Panc1 (cell line): ENCODE measurements at places on chromosomes 16 and 17.

DNA sequence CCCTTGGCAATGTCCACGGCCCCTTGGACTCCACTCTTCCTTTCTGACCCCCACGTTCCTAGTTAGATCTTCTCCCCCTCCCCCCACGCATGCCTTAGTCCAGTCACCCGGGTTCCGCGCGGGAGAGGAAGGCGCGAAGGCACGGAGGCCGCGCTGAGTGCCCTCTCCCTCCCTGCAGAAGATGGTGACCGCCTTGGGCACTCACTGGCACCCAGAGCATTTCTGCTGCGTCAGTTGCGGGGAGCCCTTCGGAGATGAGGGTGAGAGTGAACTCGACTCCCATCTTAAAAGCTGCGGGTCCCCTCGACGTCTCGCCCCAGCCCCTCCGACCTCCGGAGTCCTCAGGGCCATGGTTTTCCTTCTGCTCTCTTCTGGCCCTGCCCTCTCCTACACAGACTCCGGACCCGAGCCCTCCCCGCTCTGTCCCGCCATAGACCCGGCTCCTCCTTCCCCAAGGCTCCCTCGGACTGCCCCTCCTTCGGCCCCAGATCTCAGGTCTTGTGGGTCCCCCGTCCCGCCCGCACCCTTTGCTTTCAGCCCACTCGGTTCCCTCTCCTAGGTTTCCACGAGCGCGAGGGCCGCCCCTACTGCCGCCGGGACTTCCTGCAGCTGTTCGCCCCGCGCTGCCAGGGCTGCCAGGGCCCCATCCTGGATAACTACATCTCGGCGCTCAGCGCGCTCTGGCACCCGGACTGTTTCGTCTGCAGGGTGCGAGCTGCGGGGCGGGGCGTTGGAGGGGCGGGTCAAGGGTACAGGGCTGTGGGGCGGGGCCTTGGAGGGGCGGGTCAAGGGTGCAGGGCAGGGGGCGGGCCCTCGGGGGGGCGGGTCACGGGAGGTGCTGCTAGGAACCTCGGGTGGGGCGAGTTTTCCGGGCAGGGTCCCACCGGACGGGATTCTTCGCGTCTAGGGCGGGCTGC, 4.6 kb downstream of the TGFB1I1 start:
- DNase-seq, result no peak

DNA sequence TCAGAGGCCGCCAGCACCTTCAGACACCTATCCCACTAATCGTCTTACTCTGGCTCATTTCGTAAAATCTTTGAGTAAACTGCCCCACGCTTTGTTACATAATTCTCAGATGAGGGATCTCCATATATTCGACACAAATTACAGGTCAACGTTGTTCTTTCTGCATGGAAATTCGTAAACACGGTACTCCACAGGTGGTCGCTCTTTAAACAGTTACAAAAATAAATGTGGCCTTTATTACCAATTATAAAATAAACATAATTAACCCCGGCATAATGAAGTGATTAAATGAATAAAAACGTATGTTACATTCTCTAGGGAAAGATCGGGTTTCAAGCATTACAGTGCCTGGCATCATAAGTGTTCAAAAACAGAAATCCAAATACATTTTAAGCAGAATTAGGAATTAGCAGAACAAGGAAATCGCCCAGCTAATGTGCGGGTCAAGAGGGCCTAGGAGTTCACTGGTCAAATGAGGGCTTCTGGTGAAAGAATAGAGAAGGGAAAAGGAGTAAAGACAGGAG, 943 bp upstream of the PIP4K2B start:
- DNase-seq, result no peak

DNA sequence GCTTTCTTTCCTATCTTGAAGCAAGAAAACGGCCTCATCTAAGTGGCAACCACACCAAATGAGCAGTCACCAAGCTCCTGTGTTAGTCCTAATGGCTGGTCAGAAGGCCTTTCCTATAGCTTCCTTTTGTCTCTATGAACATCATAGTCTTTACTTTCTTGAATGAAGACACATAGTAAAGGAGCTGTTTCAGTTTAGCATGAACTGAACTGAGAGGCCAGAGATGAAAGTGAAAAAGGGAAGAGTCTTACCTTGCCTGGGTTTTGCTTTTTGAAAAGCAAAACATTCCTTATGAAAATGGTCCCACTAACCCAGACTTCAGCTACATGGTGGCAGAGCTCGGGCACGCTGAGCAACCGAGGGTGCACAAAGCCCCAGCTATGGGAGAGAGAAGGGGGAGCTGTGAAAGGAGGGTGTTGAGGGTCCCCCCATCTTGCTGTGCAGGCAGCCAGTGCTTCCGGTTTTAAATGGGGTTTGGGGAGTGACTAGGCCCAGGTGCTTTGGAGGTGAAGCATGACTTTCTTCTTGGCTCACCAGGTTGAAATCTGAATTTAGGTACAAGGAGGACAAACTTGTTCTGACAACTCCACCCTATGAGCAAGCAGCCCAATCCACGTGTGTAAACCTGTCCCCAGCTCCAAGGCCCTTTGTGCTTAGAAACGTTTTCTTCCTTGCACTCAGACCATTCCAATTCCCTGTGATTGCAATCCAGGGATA, 9.1 kb upstream of the PSMC3IP start:
- no peak for DNase-seq

DNA sequence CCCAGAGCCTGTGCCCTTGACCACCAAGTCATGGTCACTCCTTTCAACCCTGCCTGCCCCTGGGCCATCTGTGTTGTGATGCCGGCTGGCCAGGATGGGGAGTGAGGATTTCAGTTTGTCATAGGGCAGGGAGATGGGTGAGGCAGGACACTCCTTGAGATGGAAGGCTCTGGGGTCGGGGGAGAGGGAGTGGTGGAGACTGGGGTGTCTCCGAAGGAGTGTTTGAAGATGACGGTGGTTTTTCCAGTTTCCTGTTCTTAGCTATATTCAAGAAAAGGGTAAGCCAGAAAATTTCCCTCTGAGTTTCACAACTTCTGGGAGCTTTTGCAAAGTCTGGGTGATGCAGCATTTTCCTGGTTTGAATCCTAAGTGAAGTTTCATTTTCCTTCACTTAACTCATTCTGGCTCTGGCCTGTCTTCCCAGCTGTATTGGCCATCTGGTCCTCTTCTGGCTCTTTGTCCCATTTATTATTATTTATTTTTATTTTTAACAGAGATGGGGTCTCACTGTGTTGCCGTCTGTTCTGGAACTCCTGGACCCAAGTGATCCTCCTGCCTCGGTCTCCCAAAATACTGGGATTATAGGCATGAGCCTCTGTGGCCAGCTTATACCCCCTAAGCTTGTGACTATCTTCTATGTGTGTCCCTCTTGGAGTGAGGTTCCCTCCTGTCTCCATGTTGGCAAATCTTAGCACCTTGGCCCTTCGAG, 27.7 kb downstream of the ABCC1 start:
- no peak for DNase-seq

- DNase-seq, result no peak
Measured at GRCh38 chr17:62690168-62690897, 62.9 kb downstream of the MRC2 start.

GRCh38 chr17:57459286-57459915, 203.1 kb downstream of the MSI2 start:
- peak; percentile 73 for DNase-seq

DNA sequence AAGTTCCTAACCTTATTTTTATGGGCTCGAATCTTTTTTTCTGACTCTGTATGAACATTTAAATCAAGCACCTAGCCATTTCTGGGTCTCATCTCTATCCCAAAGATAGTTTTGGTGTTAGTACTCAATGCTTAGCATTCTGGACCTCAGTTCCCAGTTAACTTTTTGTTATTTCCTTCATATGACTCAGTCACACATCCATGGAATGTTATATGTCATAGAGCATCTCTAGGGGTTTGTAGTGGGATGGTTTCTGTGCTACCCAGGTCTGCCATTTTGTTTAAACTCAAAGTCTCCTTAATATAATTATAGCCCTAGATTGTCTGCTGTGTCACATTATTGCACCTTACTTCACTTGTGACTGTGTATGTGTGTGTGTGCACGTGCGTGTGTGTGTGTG, 90.1 kb downstream of the EFCAB13 start:
- DNase-seq, result no peak

DNA sequence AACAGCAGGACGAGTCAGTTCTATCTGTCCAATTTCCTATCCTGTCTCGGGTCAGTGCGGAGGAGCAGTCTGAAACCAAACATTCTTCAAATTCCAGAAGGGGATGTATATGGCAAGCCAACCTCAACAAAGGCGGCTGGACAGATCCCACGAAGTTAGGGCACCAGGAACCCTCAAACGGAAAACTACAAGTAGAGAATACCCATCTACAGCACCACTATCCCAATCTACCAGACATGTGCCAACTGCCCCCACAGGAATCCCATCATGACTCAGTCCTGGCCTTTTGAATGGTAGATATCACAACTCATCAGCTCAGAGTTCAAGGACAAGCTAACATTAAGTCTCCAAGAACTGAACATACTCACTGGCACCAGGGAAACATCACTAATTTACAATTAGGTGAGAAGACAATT, 2.3 kb downstream of the NAT9 start:
- DNase-seq, result no peak

DNA sequence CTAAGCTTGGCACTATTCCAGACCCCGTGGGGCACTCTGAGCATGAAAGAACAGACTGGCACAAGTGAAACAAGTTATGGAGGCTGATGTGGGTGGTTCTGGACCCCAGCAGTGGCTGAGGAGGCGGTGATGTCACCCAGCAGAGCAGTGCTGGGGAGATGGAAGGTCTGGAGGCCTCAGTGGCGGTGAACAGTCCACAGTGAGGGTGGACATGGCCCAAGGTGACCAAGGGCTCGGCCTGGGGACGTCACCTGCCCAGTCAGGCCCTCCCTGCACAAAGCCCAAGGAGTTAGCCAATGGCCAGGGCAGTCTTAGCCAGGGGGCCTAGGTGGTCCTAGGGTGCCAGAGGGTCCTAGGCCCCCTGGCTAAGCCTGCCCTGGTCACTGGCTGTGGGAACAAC, 24.5 kb downstream of the SMPD3 start:
- no peak for DNase-seq

DNA sequence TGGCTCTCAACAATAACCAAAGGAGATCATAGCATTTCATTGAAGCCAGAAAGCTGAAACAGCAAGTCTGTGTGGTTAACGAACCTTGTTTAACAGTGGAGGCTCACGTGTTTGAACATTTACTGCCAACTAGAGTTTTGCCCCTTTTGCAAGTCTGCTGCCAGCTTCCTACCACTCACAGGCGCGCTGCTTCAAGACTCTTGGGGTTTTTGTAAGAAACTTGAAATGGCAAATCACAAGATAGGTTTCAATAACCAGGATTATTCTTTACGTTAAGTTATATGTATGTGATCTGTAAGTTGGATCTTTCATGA, 1.2 kb downstream of the SNTB2 start:
- no peak for DNase-seq

DNA sequence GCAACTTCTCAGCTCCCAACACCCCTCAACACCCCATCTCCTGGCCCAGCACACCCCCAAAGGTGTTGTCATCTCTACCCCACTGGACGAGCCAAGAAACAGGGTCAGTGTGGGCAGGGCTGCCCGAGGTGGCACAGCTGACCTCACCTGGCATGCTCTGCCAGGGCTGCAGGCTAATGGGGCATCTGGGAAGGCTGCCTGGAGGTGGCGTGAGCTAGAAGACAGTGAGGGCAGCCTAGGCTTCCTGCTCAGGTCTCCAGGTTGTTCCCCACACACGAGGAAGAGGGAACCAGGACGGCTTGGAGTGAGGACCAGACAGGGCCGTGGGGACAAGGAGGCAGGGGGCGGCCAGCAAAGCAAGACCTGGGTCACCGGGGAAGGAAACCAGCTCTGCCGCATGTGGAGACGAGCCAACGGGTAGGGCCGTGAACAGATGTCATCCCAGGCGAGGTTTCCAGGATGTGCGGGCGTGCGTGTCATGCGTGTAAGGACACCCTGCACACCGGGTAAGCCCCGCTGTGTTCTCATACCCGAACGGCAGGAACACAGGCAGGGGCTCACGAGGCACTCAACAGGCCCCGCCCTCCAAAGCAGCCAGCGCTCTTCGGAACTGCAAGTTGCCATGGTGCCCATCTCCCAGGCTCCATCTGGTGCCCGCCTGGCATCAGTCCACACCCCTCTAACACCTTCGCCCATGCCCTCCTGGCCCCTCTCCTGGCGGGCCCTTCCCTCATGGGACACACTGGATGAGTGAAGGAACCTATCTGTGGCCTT, 29.6 kb upstream of the PVALEF start:
- no peak for DNase-seq

DNA sequence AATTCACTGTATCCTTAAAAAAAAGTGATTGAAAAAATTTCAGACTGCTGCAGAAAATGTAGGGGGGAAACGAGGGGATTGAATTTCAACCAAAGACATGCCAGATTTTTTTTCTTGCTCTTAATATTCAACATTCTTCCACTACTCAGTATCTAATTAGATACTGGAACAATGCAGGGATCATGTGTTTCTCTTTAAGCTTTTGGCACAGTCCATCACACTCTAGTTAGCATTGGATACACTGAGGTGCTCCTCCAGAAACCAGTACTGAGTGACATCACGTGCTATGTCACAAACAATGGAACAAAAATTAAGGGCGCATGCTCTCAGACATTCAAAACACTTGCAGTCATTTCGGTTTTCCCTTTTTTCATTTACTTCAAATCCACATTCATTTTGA, 298.6 kb upstream of the PSMD7 start:
- DNase-seq, result no peak

DNA sequence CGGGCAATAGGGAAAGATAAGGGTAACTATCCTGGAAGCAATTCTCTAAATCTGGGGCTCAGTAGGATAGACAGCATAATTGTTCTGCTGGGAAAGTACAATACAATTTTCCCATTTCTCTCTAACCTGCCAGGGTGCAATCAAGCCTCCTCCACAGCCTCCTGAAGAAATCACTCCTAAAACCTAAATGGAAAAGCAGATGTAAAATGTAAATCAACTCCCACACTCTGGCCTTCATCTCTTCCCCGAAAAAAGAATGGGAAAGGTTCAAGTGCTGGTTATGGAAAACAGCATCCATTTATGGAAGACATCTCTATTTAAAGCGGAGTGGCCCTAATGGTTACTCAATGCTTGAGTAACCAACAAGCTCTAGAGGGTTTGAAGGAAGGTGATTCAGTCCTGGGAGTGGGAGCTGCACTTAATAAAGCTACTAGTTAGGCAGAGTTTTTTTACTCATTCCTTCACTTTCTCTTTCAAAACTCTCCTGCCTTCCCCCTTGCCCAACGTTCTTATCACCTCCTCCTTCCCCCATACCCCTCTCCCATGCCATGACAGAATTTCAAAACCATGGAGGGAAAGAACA, 5.1 kb downstream of the MMD start:
- DNase-seq, result no peak

- DNase-seq, result no peak
Measured at GRCh38 chr16:29306943-29307597, 99.4 kb downstream of the NPIPB11 start.

GRCh38 chr17:16521070-16521727, 29.2 kb upstream of the LRRC75A start:
- peak; percentile 63 for DNase-seq

GRCh38 chr17:70288540-70289290, 119.4 kb downstream of the KCNJ2 start:
- no peak for DNase-seq
